IPS DF 6.9 (cell line): ENCODE measurements at places on chromosomes 5 and 9.

- no peaks in the 10 kb centered on the region for H3K4me1 ChIP-seq
- no peak for DNase-seq
- H3K27ac ChIP-seq, result no peak overlapping the region
- H3K4me3 ChIP-seq, result no peak overlapping the region
- H3K36me3 ChIP-seq, result no peaks in the 10 kb centered on the region
- no peaks in the 10 kb centered on the region for H3K27me3 ChIP-seq
These were observed 122.5 kb downstream of the CDH18 start for GRCh38 chr5:19865336-19866089.

DNA sequence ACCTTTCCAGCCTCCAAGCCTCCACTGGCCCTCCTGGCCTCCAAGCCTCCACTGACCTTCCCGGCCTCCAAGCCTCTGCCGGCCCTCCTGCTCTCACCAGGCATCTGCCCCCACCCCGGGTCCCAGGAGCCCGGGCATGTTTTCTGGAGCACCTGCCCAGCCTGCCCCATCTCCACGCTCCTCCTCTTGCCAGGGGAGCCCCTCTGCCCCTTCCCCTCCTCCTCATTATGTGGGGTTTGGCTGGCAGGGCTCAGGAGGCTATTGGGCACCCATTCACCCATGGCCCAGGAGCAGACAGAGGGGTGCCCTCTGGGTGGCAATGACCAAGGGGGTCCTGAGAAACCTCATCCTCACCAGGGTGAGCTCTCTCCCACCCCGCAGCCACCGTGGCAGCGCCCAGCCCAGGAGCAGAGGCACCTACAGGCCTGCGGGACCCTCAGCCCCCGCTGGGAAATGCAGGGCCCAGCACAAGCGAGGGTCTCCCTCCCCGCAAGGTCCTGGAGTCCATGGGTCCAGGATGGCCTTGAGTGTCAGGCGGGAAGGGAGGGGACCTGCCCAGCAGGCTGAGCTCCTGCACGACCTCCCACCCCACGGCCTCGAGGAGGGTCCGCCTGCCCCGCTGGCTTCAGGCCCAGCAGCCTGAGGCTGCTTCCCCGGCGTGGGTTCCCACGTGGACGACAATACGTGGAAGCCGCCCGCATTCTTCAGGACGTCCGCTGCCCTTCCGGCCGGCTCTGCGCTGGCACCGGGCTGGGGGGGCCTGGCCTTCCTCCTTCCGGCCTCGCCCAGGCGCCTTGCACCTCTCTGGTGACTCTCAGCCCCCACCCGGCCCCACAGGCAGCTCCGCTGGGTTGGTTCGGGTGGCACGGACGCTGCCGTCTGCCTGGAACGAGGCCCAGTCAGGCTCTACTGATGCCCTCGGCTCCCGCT is 51.4 kb upstream of the NRARP start:
- peaks cover 3% of the 10 kb centered on the region; the same call in 1 of the 2 replicates for H3K36me3 ChIP-seq
- no peak overlapping the region for H3K27ac ChIP-seq
- H3K27me3 ChIP-seq, result no peaks in the 10 kb centered on the region
- DNase-seq, result no peak

GRCh38 chr5:143225511-143225910 is 178.0 kb downstream of the NR3C1 start:
- no peaks in the 10 kb centered on the region for H3K36me3 ChIP-seq
- DNase-seq, result no peak
- H3K4me1 ChIP-seq, result no peaks in the 10 kb centered on the region
- H3K27me3 ChIP-seq, result no peaks in the 10 kb centered on the region

DNA sequence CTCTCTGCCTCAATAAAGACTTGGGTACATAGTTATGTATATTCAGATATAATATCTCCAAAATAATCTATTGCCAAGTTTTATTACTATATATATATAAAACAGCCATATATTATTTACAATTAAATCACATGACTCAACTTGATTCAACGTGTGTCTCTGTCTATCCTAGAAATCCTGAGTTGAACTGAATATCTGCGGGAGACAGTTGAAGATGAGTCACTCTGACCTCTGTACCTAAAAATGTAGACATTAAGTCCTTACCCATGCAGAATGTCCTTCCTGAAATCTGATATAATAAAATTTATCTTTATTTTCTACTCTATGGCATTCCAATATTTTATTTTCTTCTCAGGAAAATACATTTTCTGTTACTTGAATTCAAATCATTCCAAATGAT is 218.2 kb upstream of the PRDM9 start:
- no peaks in the 10 kb centered on the region for H3K4me1 ChIP-seq
- no peaks in the 10 kb centered on the region for H3K27me3 ChIP-seq
- H3K27ac ChIP-seq, result no peak overlapping the region
- no peak overlapping the region for H3K4me3 ChIP-seq
- DNase-seq, result no peak

DNA sequence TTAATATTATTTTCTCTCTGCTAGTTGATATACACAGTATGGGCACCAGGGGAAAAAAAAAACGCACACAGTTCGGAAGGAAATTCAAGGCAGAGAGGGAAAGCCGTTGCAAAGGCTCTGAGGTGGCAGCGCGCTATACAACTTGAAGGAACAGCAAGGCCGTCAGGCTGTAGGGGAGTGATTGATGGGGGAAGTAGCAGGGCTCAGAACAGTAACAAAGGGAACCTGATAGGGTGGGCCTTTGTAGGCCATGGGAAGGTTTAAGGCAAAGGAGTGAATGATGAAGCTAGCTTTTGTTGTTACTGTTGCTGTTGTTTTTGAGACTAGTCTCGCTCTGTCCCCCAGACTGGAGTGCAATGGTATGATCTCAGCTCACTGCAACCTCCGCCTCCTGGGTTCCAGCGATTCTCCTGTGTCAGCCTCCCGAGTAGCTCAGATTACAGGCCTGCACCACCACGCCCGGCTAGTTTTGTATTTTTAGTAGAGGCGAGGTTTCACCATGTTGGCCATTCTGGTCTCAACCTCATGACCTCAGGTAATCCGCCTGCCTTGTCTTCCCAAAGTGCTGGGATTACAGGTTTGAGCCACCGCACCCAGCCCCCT is 27.0 kb downstream of the AQP7 start:
- H3K36me3 ChIP-seq, result no peaks in the 10 kb centered on the region
- no peak overlapping the region for H3K27ac ChIP-seq
- DNase-seq, result no peak
- H3K4me1 ChIP-seq, result peaks cover under 1% of the 10 kb centered on the region

GRCh38 chr9:107213561-107214028 is 69.5 kb upstream of the RAD23B start:
- H3K4me1 ChIP-seq, result no peaks in the 10 kb centered on the region
- no peak overlapping the region for H3K4me3 ChIP-seq
- no peak overlapping the region for H3K27ac ChIP-seq

DNA sequence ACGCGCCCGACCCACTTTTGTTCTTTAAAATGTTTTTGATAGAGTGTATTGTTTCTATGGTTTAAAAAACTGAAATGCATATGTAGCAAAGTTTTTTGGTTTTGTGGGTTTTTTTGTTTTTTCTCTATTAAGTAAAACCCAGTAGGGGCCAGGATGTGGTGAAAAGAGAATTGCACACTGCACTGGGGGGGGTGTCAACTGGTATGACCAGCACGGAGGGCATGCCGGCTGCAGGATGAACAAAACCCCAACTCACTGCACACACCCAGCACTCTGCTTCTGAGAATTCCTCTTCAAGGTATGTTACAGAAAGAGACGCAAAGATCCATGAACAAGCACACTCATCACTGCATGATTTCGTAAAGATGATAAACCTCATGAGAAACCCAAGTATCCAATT is 75.0 kb downstream of the STK10 start:
- no peak overlapping the region for H3K4me3 ChIP-seq
- H3K4me1 ChIP-seq, result peaks cover 2% of the 10 kb centered on the region; the same call in 1 of the 2 replicates
- H3K27me3 ChIP-seq, result no peaks in the 10 kb centered on the region
- no peaks in the 10 kb centered on the region for H3K36me3 ChIP-seq
- H3K27ac ChIP-seq, result no peak overlapping the region

GRCh38 chr9:20437476-20437875 is 184.8 kb downstream of the MLLT3 start:
- no peaks in the 10 kb centered on the region for H3K27me3 ChIP-seq
- no peak overlapping the region for H3K4me3 ChIP-seq
- no peaks in the 10 kb centered on the region for H3K36me3 ChIP-seq
- no peaks in the 10 kb centered on the region for H3K4me1 ChIP-seq
